ENCODE measurements at places on chromosomes 2 and 18.

DNA sequence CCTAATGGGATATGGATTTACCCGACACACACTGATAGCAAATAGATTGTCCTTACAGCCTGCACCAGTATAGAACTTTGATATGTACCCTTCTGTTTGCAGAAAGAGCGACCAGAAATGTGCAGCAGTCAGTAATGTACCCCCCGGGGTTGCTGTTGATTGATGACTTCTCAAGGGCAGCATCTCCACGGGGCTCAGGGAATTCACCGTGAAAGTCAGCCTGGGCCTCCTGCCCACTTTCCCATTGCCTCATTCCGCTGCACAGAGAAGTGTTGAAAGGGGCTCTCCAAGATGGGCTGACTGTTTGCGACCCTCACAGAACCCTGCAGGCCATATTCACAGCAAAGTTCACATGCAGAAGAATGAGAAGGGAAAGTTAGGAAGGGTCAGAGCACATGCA is 241.3 kb downstream of the PRKCE start:
- DNase-seq: no peak

DNA sequence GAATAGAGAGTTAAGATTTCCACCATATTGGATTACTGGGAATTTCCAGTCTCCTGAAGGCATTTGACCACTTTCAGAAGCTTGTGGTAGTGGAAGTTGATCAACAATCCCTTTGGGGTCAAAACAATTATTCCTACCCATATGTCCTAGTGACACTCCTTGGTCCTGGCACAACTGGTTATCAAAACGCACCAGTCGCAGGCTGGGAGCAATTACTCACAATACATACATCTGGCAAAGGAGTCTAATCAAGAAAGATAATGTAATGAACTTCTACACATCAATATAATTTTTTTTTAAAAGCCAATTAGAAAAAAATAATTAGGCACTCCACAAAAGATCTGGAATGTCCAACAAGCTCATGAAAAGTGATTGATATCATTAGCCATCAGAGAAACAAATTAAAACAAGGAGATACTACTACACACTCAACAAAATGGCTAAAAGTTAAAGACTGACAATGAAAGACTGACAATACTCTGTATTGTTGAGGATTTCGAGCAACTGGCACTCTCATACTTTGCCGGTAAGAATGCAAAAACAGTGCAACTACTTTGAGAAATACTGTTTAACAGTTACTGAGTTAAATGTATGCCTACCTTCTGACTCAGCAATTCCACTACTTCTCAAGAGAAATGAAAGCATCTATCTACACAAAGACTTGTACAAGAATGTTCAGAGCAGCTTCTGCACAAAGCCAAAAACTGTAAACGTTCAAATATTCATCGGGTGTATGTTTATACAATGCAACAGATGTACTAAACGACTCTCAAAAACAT is 2.0 kb downstream of the INO80C start:
- DNase-seq: no peak

DNA sequence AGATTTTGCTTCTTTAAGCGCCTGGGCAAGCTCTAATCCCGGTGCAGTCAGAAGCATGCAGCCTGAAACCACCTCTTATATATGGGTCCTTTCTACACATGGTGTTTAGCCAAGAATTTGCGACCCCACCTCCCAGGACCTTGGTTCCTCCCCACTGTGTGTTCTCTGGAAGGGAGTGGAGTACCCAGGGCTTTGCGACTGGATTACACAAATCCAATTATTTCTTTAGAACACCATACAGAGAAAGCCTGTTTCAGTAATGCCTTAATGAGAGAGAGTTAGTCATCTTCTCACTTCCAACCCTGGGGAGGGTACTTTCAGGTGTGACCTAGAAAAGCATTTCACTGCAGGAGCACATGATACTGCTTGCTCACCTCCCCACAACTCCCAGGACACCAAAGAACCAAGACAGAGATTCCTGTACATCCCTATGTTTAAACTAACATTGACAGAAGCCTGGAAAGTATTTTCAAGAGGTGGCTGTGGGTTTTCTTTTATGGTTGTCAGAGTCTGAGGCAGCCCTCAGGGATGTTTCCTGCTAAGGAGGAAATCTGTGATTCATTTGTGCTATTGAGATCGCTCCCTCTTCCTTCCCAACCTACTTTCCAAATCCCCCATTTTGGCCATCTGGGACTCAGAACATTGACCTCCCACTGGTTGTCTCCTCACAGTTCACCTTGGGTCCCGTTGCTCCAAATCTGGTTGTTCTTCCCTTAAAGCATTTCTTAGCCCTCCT is at the start of gene CAPN14:
CAPN14 (minus strand) TSS at position 51 of the 736 bp plus-strand sequence. CDS start 12,068 bp downstream, outside the sequence.
- no peak for DNase-seq

DNA sequence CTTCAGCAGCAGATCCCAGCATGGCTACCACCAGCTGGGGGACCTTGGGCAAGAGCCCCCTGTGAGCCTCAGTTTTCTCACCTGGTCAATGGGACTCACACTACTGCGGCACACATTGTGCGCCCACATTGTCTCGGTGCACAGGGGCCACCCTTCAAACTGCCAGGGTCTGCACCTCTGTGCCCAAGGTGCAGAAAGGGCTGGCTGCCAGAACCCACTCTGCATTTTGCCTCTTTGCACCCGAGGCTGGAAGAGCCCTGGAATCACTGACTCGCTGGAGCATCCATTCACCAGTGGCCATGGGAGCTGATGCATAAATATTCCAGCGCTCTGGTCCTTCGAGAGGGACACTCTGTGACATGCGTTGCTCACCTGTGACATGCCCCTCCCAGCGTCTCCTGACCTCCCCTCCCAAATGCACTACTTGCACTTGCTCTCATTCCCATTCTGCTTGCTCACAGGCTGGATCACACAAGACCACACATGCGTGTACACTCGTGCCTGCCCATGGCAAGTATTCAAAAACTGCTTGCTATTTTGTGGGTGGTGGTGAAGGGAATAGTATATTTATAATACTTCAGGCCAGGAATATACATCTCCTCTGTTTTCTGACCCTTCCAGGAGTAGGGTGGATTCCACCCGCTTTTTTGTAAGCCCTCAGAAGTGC is 18.8 kb upstream of the C1QL2 start:
- DNase-seq: no peak

DNA sequence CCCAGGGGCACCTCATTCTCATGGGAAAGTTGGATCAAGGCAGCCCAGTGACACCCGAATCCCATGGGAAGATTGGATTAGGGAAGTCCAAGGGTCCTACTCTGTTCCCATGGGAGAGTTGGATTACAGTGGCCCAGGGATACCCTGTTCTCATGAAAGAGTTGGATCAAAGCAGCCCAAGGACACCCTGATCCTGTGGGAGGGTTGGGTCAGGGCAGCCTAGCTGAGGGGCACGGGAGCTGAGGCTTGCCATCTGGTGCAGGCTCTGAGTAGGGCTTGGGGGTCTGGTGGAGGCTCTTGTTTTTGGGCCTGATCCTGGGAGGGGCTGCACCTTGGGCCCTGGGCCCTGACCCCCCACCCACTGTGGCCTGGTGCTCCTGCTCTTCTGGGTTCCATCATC is 87.1 kb downstream of the ACKR3 start:
- no peak for DNase-seq

- no peak for DNase-seq
These were observed 72.0 kb upstream of the ODC1 start for GRCh38 chr2:10520154-10520553.

- DNase-seq: no peak
These were observed 285.5 kb upstream of the LRRTM4 start for GRCh38 chr2:77807531-77808215.

All from foreskin melanocyte (primary cell).